ENCODE measurements at places on chromosomes 16 and 17.

GRCh38 chr17:77540975-77541374 is 400.2 kb downstream of the SEC14L1 start:
- no peak for DNase-seq

GRCh38 chr16:60151987-60152386 is 1417.9 kb upstream of the GOT2 start:
- DNase-seq = no peak

- DNase-seq = no peak
Observed at GRCh38 chr16:10262377-10263132, 80.3 kb upstream of the GRIN2A start.

- no peak for DNase-seq
Observed at GRCh38 chr17:10208604-10209193, 10.3 kb upstream of the GAS7 start.

- no peak for DNase-seq
Observed at GRCh38 chr16:3651461-3652372, 2.8 kb upstream of the DNASE1 start.

GRCh38 chr16:23495671-23496070 is 14.6 kb downstream of the GGA2 start:
- no peak for DNase-seq

GRCh38 chr17:56284482-56284881 is 131.2 kb downstream of the ANKFN1 start:
- DNase-seq = no peak

DNA sequence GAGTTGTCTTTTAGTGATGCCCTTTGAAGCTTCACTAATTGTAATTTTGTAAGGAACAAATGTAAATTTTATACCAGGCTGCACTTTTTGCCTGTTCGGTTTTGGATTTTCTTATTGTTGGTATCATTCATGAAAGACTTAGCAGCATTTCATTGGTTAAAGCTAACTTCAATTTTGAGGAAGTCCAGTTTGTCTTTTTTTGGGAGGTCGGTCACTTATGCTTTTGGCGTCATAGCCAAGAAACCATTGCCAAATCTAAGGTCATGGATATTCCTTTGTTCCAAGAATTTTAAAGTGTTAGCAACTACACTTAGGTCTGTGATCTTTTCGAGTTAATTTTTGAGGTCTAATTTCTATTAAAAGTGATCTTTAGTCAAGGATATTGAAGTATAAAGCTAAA is 77.1 kb downstream of the PRKCA start:
- no peak for DNase-seq

DNA sequence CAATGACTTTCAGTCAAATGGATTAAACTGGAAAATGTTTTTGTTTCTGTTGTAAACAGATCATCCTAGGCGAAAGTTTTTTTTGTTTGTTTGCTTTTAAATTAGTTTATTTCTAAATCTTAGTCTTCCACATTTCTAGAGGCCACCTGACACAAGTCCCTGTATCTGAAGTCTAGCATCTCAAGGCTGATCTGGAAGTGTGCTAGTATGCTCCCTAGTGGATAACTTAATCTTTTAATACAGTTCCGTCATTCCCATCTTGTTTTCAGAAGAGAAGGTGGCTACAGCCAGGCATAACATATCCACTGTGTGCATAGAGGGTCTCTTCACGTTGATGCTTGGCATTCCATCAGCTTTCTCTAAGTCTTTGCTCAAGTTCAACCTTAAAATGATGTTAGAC is 7.6 kb downstream of the IFT20 start:
- no peak for DNase-seq

DNA sequence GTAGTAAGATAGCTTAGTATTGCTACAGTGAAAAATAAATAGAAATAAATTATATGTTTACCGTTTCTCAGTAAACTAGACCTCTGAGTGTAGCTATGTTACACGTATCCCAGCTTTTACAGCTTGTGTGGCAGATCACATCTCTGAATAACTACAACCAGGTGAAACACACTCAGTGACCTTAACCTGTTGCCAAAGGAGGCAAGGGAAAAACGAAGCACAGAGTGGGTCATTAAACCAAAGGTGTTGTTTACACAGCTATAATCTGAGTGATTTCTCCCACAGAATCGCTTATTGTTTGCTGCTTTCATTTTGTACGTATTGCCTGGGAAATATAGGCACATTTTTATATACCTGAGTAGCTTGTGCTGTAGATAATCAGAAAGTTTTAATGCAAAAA is 688.2 kb upstream of the KIF2B start:
- no peak for DNase-seq

DNA sequence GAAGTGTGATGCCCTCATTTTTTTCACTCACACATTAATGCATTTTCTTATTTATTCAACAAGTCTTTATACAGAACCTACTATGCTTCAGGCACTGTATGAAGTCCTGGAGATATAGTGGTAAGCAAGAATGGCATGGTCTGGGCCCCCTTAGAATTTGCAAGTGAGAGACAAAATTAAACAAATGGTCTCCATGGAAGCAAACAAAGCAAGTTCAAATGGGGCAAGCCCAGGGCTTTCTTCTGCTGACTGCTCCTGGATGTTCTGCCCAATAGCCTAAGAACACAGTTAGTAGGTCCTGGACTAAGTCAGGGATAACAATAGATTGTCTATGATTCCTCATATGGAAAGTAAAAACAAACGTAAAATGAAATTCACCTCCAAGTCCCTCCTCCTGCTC is 31.3 kb upstream of the DDX52 start:
- no peak for DNase-seq

DNA sequence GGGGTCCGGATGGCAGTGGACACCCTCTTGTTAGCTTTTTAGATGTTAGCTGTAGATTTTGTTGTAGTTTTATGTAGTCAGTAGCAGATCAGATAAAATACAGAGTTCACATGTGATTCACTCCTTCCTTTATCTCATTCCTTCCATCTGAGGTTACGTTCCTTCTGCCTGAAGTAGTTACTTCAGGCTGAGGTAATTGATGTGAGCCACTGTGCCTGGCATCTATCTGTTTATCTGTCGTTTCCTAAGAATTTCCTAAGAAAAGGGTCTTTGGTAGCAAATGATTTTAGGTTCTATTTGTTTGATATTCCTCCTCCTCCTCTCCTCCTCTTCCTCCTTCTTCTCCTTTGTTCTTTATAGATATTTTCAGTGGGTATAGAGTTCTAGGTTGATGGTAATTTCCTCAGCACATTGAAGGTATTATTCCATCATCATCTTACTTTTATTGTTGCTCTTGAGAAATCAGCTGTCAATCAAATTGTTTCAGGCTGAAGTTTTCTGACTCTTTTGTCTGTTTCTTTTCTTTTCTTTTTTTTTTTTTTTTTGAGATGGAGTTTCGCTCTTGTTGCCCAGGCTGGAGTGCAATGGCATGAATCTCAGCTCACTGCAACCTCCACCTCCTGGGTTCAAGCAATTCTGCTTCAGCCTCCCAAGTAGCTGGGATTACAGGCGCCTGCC is 29.6 kb upstream of the FBXO47 start:
- DNase-seq = no peak

DNA sequence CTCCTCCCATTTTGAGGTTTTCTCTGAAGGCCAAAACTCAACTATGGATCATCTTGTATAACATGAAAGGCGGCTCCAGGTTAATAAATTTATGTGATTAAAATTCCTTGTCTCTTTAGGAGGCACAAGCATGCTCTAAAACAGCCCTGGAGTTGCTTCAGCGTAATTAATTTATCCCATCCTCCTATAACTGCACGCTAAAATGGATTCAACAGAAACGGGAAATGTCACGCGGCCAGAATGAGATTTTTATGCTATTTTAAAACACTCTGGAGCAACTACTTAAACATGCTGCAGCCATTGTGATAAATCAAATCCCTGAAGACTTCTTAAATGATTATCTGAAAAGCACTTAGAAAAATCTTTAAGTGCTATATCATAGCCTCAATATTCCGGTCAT is 106.6 kb downstream of the ADAMTS18 start:
- DNase-seq = no peak

GRCh38 chr16:66574531-66574930 is 4.7 kb upstream of the CMTM2 start:
- DNase-seq = no peak

- no peak for DNase-seq
Observed at GRCh38 chr16:86987746-86988670, 329.2 kb downstream of the C16orf95 start.

DNA sequence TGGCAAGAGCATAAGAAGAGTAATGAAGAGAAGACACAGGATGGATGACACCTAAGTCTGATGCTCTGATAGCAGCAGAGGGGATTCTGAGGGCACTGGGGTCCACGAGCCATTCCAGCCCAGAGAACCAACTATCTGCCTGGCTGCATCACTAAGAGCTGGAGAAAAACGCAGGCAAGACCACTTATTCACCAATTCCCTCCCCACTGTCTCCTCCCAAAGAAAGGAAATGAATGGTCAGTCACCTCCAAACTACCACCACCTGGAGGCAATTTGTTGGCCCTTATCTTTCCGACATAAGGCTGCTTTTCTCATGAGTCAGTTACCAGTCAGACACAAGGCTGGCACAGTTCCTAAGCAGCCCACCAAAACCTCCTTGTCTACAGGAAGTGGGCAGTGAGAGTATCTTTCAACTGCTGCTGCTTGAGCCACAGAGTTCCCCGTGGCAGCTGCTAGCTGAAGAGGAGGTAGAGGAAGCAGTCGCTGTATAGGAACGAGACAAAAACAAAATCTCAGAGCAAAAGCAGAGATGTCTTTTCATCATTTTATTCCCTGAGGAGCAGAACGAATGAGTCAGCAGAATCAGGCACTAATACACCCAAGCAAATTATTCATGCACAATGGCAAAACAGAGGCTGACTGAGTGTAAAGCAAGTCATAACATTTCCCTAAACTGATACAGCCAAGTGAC is 111.1 kb downstream of the SMG6 start:
- peak; percentile 68 for DNase-seq

DNA sequence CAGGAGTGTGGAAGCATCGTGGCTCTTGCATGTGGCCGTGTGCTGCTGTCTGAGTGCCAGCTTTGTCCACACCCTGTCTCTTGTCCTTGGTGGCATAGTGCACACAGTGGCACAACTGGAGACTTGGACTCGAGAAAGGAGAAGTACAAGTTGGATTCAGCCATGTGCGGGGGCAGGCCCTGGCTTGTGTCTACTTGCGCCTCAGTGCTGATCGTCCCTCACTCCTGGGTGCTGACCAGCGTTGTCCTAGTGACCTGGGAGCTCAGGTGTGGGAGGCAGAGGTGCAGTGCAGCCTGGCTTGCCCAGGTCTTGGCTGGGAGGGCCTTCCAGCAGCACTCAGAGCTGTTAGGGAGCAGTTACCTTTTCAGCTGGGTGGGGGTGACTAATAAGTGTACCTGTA is 20.6 kb downstream of the MPRIP start:
- no peak for DNase-seq

- DNase-seq = no peak
Observed at GRCh38 chr16:76081967-76082366, 195.2 kb upstream of the CNTNAP4 start.

DNA sequence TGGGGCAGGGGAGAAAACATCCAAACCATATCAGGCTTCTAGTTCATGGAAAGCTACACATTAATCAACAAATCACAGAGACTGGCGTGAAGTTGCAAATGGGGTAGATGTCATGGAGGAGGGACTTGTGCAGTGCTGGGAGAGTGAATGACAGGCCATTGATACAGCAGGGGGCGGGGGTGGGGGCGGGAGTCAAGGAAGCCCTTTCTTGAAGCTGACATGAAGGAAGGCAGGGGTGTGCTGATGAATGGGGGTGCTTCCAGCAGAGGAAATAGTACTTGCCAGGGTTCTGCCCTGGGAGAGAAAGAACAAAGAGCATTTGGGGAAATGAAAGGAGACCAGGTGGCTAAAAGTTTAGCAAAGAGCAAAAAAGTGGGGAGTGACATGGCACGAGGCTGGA is 269.9 kb downstream of the SHISA9 start:
- no peak for DNase-seq

DNA sequence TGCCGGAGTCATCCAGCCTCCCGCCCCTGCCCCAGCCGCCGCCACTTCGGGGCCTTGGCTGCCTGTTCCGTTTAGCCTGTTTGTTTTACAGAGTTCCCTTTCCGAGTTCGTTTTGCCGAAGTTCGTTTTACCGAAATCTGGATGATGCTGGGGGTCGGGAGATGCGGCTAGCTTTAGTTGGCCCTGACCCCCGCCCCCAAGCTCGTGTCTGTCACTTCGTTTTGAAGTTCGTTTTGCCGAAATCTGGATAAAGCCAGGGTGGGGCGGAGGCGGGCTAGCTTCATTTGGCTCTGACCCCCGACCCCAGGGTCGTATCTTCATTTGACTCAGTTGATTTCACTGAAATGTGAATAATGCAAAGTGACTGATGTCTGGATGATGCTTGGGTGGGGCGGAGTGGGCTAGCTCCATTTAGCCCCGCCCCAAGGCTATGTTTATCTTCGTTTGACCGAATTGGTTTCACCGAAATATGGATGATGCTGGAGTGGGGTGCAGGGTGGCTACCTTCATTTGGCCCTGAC is 591 bp downstream of the PSMD7 start:
- DNase-seq = peak; percentile 36

DNA sequence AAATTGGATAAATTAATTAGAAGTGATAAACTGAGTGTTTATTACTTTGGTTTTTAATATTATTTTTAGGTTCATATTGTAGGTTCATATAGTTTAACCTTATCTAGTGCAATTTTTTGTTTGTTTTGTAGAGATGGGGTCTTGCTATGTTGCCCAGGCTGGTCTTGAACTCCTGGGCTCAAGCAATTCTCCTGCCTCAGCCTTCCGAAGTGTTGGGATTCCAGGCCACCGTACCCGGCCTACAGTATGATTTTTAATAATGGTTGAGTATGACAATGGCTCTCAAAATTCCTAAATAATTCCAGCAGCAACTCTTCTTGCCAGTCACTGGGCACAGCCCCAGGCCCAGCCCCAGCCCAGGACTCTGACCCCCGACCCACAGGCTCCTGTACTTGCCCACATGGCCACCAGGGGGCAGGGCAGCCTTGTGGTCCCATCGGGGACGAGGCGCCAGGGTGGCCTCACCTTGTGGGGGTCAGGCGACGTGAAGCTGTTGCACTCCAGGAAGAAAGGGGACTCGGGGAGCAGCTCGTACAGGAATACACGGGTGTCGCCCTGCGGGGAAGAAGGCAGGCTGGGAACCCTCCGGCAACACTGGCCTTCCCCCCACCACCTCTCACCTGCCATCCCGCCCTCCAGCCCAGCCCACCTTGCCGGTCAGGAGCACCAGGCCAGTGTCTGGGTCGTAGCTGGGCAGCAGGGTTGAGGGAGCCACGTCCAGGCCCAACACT is 7.9 kb upstream of the PAM16 start:
- DNase-seq = peak; percentile 46

DNA sequence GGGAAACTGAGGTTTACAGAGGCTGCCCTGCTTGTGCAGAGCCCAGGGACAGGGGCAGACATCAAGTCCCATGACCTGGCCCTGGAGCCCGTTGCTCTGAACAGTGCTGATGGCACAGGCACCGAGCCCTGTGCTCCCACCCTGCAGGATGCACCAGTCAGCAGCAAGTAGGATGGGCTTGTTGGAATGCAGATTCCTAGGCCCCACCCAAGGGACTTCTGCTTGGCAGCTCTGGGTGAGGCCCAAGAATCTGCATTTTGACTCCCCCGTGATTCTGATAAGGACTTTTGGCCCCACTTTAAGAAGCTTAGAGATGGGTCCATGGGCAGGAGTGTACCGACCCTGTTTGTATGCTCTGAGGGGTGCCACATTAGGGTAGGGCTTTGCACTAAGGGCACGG is 23.3 kb downstream of the LASP1 start:
- DNase-seq = no peak

All from RWPE1 (cell line).